ENCODE measurements at places on chromosomes 5 and 9.

- no peak for DNase-seq
Observed at GRCh38 chr5:59428391-59428790, 465.1 kb downstream of the PDE4D start.

- no peak for DNase-seq
Observed at GRCh38 chr5:53490747-53491146, 10.3 kb downstream of the FST start.

- no peak for DNase-seq
Observed at GRCh38 chr5:116176121-116176520, 91.3 kb downstream of the COMMD10 start.

DNA sequence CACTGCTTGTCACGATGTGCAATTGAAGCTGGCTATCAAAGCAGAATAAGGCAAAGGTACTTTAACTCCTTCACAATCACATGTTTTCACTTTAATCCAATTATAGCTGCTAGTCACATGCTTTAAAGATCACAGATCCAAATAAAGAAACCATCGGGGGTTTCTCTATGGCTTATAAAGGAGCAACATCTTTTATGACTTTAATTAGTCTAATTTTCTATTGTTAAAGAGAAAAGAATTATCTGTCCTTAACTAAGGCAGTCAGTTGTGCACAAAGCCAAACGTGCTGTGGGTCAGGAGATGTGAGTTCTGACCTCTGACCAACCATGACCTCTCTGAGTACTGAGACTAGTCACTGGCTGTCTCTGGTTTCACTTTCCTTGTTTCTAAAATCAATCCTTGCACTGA is 561.1 kb downstream of the RAB3C start:
- DNase-seq, result no peak

DNA sequence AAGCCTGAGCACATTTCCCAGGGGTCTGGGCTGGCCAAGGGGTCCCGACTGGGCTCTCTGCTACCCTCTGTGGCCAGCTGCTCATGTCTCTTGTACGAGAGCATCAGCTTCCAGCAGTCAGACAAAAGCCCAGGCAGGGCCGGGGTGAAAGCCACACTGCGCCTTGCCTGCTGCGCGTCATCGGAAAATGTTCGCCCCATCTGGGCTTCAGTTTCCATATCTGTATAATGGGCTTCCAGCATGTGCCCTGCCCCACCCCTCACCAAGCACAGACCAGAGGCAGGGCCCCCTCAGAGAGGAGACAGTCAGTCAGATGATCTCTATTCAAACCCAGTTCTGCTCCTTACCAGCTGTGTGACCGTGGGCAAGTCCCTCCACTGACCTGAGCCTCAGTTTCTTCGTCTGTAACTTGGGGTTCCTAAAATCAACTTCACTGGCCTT is 8.0 kb upstream of the GRHPR start:
- no peak for DNase-seq
